ENCODE measurements at places on chromosomes 6 and 20.

GRCh38 chr6:77324866-77325265 is 138.4 kb downstream of the HTR1B start:
- DNase-seq = no peak

- peak; percentile 44 for DNase-seq
Observed at GRCh38 chr6:170404036-170404435, 97.5 kb downstream of the FAM120B start.

DNA sequence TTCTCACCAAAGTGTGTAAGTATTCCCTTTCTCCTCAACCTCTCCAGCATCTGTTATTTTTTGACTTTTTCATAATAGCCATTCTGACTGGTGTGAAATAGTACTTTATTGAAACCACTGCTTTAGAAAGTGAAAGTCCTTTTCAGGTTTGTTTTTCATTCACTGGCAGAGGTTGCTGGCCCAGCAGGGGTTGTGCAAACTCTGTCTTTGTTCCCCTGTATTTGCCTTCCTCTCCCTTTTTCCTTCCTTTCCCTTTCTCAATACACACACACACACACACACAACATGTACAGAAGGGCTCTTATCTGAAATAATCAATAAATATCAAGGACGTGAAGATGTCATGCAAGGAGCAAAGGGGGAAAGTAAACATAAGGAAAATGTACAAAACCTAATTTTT is 99.8 kb downstream of the LY86 start:
- no peak for DNase-seq

GRCh38 chr6:169800668-169801395 is 49.4 kb downstream of the ERMARD start:
- no peak for DNase-seq

DNA sequence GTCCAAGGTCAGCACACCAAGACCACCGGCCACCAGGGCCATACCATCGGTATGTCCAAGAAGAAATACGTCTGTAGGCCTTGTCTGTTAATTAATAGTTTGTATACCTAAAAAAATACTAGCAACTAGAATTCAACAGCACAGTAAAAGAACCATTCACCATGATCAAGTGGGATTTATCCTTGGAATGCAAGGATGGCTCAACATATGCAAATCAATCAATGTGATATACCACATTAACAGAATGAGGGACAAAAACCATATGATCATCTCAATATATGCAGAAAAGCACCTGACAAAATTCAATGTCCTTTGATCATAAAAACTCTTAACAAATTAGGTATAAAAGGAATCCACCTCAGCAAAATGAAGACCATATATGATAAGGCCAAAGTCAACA is 24.4 kb downstream of the RPP40 start:
- no peak for DNase-seq

GRCh38 chr6:36967301-36967700 is 12.8 kb downstream of the PI16 start:
- no peak for DNase-seq

DNA sequence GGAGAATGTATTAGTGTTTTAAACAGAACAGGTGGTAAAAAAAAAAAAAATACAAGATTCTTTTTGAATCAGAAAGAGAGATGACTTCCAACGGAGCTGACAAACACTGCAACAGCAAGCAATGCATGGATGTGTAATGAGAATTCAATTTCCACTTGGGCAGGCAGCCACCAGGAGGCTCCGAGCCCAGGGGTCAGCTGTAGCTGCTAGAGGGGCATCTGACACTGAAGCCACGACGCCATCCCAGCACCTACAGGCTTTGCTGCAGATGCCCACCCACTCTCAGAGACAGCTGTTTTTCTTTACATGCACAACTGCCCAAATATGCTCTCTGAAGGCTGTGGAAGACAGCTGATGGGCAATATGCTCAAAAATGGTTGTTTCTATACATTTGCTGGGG is 75.4 kb downstream of the ELOVL5 start:
- no peak for DNase-seq

DNA sequence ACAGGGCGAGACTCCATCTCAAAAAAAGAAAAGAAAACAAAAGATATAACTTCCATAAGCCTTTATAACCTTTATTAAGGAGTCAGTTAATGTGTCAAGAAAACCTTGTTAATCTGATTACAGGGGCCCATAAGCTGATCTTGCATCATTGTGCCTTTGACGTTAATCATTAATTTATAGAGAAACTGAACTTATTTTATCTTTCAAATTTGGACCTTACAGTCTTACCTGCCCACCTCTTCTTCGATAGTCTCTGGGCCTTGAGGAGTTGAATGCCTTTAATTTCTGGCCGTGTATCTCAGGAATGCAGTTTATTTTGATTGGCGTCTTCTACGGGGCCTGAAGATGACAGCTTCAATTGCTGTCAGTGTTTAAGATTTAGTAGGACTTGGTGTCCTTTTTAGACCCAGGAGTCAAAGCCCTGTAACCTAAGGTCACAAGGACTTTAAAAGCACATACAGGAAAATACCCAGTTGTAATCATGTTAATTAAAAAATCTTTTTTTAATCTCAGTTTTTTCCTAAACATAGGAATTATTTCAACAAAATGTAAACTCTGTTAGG is 5.8 kb downstream of the ACOT13 start:
- DNase-seq = no peak

- DNase-seq = no peak
Observed at GRCh38 chr20:42855896-42856295, 333.8 kb downstream of the PTPRT start.

GRCh38 chr20:63738687-63739129 is 868 bp upstream of the SLC2A4RG start:
- no peak for DNase-seq

GRCh38 chr6:35581633-35582032 is 68.9 kb upstream of the TULP1 start:
- no peak for DNase-seq

DNA sequence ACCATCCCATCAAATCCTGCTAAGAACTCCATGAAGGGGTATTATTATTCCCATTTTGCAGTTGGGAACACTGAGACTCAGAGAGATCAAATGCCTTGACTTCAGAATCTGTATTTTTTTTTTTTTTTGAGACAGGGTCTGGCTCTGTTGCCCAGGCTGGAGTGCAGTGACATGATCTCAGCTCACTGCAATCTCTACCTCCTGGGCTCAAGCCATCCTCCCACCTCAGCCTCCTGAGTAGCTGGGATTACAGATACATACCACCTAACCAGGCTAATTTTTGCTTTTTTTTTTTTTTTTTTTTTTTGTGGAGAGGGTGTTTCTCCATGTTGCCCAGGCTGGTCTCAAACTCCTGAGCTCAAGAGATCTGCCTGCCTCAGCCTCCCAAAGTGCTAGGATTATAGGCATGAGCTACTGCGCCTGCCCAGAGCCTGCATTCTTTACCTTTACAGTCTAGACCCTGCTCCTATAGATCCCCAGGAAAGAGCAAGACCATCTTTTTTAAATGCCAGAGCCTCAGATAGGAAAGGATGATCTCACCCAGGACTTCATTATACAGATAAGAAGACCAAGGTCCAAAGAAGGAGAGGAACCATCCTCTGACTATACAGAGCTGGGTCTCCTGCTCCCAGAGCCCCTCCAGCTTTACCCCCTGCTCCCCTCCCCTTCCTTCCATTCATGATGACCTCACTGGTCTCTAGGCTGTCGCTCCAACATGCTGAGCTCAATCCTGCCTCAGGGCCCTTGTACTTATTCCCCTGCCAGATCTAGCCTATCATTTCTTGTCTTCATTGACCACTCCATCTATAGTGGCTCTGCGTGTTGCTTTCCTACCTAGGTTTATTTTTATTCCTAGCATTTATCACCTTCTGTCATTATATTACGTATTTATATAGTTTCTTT is 138.6 kb downstream of the CEBPB start:
- no peak for DNase-seq

GRCh38 chr6:147825848-147826247 is 317.4 kb downstream of the SAMD5 start:
- DNase-seq = no peak

DNA sequence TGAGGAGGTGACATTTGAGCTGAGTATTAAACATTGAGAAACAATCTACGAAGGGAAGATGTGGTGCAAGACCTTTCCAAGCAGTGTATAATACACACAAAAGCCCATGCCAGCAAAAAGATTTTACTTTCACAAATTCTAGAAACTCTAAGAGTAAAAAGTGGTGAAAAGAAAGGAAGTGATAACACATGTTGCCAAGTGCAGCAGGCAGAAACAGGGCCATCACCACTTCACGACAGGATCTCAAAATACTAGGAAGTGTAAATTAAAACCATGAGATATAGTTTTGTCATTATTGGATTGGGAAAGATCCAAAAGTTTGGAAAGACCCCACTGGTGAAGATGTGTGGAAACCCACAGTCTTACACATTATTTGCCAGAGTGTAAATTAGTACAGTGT is 1.7 kb upstream of the ENTPD6 start:
- DNase-seq = no peak

- DNase-seq = no peak
Observed at GRCh38 chr20:23668477-23668951, 20.3 kb downstream of the CST4 start.

DNA sequence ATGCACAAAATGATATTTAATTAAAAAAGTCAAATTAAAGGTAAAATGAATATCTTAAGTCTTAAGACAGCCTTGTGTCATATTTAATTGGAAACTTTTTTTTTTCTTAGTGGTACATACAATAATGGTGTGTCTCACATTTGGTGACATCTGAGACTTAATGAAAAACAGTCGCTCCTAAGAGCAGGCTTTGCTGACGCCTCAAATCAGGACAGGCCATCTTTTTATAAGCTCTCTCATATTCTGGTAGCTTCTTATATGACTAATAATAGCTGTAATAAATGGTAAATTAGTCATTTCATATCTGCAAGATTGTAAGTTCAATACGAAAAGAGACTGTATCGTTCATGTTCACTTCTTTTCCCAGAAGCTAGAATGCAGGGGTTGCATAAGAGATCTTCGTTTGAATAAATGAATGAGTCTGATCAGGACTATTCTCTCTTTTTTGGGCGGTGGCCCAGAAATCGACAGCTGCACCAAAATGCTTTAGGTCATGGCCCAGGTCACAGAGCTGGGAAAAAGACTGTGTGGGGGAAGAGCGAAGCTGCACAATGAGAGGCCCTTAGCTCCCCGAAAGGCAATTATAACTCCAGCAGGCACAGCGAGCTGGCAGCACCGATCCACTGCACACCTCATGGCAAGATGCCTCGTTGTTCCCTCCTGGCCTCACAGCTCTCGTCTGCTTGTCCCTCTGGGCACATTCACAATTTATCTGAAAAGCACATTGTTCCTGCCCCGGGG is 69.4 kb downstream of the NRN1 start:
- no peak for DNase-seq

DNA sequence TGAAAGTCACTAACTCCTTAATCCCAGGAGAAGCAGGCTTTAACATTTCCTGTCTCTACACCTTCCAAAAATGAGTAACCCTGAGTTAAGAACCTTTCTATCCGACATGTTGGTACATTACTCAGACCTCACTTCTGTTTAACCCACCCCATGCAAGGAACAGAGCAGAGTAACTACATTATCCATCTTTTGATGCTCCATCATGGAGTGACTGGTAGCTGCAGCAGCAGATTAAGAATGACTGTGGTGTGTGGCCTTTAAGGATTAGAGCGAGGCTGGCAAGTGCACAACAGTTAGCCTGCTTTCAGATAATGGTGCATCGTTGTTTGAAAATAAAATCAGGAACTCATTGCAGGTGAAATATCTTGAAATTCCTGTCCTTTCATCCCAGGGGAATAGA is 2.0 kb downstream of the TRAF3IP2 start:
- DNase-seq = no peak

DNA sequence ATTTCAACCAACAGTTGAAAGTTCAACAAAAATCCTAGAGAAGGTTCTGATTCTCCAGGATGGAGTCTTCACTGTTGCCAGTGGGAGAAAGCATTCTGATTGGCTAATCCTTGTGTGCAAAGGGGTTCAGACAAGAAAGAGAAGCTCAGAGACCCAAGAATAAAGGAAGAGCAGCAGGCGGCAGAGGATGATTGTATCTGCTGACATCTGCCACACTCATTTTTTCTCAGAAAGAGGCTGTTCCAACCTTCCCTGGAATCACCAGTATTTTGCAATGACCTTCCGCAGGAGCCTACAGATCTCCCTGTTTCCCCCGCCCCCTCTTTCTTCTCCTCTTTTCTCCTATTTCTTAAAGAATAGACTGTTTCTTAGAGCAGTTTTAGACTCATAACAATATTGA is 376.7 kb downstream of the CDH26 start:
- no peak for DNase-seq

GRCh38 chr6:123515715-123516114 is 121.0 kb downstream of the TRDN start:
- no peak for DNase-seq

DNA sequence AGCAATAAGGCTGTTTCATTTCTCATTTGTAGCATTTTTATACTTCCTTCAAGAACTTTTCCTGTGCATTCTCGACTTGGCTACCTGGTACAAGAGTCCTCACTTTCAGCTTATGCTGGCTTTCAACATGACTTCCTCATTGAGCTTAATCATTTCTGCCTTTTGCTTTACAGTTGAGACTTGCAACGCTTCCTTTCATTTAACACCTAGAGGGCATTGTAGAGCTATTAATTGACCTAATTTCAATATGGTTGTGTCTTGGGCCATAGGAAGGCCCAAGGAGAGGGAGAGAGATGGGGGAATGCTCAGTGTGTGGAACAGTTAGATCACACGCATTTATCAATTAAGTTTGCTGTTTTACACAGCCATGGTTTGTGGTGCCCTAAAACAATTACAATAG is 37.2 kb downstream of the SLC22A2 start:
- DNase-seq = no peak

DNA sequence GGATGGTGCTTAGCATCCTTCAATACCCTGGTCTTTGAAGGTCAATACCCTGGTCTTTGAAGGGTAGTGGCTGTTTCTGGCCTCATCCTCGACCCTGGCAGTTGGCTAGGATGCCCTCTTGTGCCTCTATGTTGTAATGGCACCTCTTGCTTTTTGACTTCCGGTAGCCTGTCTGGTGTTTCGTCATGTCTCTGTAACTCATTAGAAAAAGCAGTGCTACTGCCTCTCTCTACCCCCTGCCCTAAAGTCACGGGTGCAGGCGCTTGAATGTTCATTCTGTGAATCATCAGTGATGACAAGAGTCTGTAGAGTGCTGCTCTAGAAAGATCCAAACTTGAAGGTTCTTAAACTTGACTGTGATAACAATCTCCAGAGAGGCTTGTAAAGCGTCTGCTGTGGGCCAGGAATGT is 28.3 kb downstream of the RSPO4 start:
- no peak for DNase-seq

- DNase-seq = no peak
Observed at GRCh38 chr20:32052778-32053362, 828 bp downstream of the HCK start.

- no peak for DNase-seq
Observed at GRCh38 chr6:136290410-136291010, 864 bp upstream of the BCLAF1 start.

- DNase-seq = no peak
Observed at GRCh38 chr20:37567331-37567665, 39.6 kb upstream of the BLCAP start.

DNA sequence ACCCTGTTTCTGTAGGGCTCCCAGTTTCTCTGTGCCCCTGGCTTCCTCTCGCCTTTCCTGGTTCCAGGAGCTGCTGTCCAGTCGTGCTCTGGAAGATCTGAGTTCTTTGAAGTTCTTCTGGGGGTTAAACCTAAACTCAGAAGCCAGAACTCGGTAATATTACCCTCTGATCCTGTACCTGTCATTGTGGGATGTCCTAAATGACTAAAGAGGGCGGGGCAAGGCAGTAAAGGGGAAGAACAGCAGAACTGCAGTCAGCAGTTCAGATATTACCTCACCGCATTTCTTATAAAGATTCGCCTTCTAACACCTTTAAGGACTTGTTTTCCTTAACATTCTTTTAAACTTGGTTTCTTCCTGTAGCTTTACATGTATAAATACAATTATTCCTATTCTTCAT is 63.9 kb downstream of the FAM120B start:
- DNase-seq = no peak

Measured in cerebellar nuclear complex (tissue), 1 donor.